Fibroblast of skin of back (primary cell): ENCODE measurements at places on chromosomes 2 and 18.
A peak's percentile ranks its signal among the peaks of the same experiment; 100 is the strongest.

DNA sequence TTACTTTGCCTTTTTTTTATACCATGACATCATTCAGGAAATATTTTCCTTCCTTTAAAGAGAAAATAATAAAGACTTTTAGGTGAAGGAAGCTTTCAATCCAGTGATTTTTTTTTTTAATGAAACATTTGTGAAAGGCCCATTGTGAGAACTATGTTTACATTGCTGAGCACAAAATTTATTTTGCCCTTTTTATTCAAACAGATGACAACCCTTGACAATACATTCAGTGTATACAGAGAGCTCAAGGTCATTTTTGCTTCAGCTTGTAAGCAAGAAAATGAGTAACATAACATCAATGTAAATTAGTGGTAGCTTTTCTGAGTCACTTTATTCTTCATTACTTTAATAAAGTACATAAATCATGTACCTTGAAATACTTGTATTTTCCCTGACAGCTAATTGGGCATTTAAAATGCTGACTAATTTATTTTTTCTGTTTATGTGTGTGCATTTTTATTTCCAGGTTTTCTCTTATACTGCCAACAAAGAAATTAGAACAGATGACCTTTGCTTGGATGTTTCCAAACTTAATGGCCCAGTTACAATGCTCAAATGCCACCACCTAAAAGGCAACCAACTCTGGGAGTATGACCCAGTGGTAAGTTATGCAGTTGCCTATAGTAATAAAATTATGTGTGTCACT is 121.6 kb downstream of the GALNT1 start:
- DNase-seq: peak; percentile 19

DNA sequence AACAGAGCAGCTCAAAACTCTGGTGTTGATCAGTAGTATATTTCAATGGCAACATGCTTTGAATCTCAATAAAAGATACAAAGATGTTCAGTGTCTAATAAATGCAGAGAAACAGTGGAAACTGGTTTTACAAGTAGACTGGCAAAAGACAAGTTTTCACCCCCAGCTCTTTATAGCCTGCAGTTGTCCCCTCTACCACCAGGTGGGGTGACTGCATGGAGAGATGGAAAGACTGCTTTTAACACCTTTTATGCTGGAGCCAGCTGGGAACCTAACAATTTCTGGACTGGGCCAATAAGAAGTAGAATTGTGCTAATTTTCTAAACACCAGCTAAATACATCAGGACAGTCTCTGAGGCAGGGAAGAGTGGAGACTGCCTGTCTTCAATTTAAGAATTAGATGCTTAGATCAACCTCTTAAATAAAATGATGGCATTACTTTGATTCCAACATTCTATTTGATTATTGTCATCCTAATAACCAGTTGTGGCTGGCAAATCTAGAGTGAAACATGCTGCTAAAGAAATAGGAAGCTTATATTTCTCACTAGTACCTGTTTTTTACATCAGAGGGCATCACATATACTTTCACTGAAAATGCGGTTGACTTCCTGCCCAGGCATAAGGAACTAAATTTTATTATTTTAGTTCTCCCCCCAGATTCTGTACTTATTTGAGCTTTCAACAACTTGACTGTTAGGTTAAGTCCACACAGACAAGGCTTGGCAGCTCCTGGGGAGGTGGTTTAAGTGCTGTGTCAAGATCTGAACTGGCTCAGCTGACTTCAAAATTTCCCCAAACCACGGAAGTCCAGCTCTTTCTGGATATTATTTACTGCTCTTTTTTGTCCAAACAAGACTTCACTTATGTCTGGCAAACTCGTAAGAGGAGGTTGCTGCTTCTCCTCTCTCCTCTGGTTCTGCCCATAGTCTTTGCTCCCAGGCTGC is 140.5 kb downstream of the TPGS2 start:
- peak; percentile 65 for DNase-seq

GRCh38 chr2:133421516-133422324 is 146.5 kb downstream of the NCKAP5 start:
- no peak for DNase-seq

DNA sequence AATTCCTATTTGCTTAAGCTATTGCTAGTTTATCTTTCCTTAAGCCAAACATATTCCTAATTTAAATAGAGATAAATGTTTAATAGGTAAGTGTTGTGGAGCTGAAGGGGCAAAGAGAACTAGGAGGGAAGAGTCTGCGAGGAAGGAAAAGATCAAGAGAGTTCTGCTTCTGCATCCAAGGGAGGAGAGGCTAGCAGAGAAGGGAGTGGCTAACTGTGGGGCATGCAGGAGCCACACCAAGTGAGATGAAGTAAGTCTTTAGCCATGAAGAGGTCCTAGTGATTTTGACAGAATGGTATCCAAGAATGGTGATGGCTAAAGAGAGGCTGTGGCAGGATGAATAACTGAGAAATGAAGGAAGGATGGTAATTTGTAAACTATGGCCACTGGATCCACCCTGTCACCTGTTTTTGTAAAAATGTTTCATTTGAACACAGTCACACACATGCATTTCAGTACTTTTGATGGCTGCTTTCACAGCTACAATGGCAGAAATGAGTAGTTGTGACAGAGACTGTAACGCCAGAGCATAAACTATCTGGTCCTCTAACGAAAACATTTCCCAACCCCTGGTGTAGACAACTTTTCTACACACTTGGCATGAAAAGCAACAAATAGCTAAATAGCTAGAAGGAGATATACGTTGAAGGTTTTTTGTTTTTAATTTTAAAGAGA is 15.6 kb downstream of the TPGS2 start:
- no peak for DNase-seq

- DNase-seq: peak; percentile 11
Measured at GRCh38 chr2:203126996-203127395, 111.8 kb upstream of the CYP20A1 start.
